ENCODE measurements at places on chromosomes 1 and 21.

DNA sequence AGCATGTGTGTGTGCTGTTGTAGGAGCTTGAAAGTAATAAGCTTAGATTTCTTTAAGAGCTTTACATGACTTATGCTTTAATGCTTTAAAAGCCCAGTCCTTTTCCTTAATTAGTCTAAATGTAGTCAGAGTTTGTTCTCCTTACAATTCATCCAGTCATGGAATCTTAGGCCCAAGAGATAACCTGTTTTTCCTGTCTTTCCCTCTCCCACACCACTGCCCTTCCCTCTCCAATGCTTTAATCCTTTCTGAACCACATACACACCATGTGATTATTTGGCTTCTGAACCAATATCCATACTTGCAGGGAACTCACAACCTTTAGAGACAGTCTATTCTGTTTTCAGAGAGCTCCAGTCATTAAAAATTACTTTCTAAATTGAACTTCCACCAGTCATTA is 37.6 kb downstream of the ALG6 start:
- no peak for DNase-seq

- no peak for DNase-seq
Observed at GRCh38 chr1:18398791-18399530, 81.8 kb upstream of the KLHDC7A start.

DNA sequence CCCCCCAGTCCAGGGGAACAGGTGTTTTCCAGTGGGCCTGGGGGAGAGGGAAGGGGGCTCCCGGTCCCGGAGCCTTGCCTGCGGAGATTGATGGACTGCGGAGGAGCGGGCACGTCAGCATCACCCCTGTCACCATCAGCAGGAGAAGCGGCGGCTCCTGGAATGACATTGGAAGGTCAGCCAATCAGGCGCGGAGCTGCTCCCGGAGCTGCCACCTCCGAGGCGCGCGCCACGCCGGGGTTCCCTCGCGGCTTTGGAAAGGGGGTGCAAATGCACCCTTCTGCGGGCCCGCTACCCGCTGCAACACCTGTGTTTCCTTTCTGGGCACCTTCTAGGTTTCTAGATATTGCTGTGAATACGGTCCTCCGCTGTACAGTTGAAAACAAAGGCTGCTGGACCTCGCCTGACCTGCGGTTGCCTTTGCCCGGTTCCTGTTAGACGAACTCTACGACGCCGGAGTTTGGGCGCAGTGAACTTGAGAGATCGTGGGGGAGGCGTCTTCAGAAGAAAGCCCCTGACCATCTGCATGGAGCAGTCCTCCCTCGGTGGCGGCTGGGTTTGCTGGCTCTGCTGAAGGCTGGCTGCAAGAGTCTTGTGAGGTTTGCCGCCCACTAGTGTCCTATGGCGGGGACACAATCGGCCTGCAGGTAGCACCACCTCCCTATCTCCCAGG is 5.3 kb downstream of the DSCAM start:
- DNase-seq = peak; percentile 44

- no peak for DNase-seq
Observed at GRCh38 chr1:172292840-172293239, 127.6 kb upstream of the C1orf105 start.

- no peak for DNase-seq
Observed at GRCh38 chr1:101632548-101633272, 364.0 kb downstream of the OLFM3 start.

GRCh38 chr1:109617291-109617801 is 2.1 kb downstream of the GNAT2 start:
- peak; percentile 59 for DNase-seq

DNA sequence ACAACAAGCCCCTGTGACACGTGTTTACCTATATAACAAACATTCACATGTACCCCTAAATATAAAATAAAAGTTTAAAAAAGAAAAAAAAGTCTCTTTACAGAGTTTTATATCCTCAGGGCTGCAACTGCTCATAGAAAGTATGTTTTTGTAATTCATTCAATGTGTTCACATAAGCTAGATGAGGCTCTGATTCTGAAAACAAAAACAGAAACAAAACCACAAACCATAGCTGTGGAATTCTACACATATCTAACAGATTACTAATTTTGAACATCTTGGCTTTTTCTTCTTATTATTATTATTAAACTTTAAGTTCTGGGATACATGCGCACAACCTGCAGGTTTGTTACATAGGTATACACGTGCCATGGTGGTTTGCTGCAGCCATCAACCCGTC is 579.6 kb upstream of the ZRANB2 start:
- DNase-seq = no peak

DNA sequence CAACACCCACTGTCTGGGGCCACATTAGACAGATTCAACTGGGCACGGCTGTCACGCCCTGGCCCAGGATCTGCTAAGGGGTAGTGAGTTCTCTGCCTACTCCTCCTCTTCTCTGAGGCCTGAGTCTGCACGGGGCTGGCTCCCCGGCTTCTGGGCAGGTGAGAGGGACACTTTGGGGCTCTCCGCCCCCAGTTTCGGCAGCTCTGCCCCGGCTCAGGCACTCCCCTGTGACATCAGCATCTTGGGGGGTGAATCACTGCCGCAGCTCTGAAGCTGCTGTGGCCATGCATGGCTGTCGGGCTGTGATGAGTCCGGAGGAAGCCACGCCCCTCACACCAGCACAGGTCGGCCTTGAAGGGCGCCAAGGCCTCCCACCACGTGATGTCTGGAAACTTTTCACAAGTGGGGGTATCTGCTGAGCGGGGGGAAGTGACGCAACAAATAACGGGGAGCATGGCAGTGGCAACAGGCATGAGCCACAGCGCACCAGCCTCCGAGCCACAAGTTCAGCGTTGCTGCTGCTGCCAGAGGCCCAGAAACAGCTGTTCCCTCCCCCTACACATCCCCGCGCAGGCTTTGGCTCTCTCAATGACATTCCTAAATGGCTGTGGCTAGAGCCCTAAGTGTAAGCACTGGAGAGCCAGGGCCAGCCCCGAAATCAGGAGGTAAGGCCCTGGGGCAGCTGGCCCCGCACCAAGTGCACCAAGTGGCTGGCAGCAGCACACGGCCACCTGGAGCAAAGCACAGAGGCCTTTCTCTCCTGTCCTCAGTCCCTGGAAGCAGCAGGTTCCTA is 26.3 kb downstream of the ZBTB17 start:
- no peak for DNase-seq

GRCh38 chr1:228837032-228837431 is 101.8 kb downstream of the RHOU start:
- no peak for DNase-seq

DNA sequence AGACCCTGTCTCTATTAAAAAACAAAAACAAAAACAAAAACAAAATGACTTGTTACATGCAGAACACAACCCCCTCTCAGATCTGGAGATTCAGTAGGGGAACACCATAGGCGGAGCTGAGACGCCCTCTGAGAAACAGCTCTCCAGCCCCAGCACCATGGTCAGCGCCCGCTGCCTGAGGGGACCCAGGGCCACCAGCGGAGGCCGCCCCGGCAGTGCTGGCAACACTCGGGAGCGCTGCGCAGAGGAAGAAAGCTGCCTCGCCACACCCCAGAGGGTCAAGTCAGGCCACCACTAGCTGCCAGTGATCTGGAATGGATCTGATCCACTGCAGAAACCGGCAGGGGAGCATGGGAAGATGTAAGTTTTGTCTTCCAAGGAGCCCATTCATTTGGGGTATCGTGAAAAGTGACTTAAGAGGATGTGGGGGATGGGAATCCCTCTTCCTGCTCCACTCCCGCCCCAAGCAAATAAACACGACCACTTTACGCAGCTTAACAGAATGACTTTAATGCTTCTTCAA is 3.1 kb downstream of the ACTA1 start:
- peak; percentile 50 for DNase-seq

All from neuronal stem cell (in vitro differentiated cells).